ENCODE measurements at places on chromosomes 1 and 21.

DNA sequence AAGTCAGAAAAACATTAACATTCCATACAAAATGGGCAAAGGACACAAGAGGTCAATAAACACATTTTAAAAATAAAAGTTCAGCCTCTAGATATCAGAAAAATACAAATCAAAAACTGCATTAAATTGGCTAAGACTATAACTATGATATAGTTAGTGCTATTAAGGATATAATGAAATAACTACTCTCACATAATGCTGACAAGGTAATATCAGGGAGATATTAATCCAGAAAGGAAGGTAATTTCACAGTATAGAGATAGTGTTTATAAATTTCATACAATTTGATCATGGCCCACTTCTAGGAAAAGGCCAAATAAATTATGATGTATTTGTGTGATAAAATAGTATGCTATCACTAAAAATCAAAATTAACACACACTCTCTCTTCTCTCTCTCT, 61.8 kb downstream of the LBR start:
- no peak for DNase-seq

DNA sequence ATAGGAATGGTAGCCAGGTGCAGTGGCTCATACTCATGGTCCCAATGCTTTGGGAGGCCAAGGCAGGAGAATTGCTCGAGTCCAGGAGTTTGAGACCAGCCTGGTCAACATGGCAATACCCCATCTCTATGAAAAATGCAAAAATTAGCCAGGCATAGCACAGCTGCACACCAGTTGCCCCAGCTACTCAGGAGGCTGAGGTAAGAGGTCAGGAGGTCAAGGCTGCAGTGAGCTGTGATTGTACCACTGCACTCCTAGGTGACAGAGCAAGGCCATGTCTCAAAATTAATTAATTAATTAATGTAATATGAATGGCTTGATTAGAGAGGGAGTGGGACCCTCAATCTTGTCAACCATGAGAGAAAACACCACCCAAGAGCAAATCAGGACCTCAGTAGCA, 198.7 kb upstream of the DUSP10 start:
- DNase-seq = no peak

GRCh38 chr1:30277415-30277814, 446.0 kb downstream of the MATN1 start:
- no peak for DNase-seq

DNA sequence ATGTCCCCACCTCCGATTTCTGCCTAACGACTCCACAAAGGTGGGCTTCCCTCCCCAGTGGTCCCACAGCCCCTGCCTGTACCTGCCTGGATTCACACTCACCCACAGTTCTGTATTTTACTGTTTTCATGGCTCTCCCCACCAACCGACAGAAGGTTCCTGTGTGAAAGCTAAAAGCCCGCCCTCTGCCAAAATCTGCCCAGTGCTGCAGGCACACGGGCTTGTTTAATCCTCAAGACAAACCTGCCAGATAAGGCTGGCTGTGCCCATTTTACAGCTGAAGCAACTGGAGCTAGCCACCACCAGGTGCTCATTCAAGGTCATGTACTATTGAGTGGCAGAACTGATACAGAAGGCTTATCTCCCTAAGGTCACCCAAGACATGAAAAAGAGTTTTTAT, 114.5 kb downstream of the HIVEP3 start:
- DNase-seq = no peak

GRCh38 chr1:105686874-105687690, 1369.4 kb upstream of the PRMT6 start:
- no peak for DNase-seq

DNA sequence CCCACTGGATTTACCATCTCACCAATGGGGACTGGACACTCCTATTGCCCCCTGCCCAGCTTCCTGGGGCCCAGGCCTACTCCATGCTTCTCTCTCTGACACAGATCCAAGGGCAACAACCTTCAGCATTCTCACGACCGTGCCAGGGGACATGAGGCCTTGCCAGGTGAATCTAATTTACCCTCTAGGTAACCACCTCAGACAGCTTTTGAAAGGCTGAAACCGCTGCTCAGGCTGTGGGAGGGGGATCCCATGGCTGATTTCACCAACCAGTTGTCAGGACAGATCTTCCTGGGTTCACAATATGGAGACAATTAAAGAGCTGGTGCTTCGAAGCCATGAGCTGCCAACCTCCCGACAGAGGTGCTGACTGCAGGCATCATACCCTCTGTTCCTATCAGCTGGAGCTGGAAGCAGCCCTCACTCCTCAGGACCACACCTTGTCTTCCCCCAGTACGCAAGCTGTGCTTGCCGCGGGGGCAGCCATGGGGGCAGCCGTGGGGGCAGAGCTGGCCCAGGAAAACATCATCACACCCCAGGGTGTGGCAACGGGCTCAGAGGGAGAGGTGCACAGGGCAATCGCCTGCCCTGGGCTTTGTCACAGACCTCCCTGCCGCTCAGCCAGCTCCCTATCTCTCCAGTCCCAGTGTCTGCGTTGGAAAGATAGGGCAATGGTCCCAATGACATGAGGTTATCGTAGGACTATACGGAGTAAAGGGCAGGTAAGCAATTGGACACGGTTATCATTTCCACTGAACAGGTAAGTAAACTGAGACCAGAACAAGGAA, 120.2 kb downstream of the DMRTB1 start:
- no peak for DNase-seq

- DNase-seq = no peak
Measured at GRCh38 chr1:204261266-204261665, 47.5 kb upstream of the GOLT1A start.

- DNase-seq = no peak
Measured at GRCh38 chr1:179509384-179509783, 66.4 kb downstream of the NPHS2 start.

DNA sequence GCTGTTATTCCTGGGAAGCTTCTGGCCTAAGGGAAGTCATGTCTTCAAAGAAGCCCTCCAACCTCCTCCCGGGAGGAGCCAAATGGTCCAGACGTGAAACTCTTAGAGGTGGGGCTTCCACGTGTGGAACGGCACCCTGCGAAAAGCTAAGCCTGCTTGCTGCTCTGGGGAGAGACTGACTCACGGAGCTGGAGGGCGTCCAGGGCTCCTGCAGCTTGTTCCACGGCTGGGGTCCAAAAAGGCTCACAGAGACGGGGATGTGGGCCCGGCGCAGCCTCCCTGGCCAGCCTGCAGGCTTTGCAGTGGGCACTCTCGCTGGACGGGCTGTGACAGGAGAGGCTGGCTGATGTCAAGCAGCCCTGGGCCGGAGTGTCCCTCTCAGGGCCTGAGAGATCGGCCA, 105.1 kb downstream of the COLGALT2 start:
- no peak for DNase-seq

DNA sequence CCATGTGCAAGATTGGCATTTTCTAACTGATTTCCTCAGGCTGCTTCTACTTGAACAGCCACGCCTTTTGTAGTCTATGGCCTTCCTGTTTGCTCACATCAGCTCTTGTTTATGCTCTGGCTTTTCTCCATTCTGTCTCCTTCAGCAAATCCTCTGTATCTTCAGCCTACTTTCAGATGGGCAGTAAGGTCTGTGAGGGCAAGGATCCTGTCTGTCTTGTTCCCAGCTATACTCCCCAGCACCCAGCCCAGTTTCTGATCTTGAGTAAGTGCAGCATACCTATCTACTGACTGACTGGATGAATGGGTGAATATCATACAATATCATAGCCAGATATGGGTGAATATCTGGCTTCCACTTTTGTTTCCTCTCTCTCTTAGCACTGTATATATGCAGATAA, 438.1 kb downstream of the LMO4 start:
- no peak for DNase-seq

DNA sequence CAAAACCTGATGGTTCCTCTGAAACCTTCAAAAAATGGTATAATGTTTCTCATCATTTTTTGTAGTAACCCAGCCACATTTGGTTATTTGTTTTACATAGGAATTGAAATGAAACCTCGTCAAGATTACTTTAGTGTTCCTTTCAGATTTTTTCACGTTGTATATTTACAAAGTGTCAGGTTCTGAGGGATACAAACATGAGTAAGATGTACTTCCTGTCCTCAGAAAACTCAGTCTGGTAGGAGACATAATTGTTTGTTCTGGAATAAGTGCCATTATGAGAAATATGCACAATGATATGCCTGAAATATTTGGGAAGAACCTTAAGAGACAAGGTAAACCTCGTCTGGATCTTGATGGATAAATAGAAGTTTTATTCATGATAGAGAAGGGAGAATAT, 145.5 kb downstream of the USP25 start:
- DNase-seq = no peak

GRCh38 chr21:45838634-45839033, 142.9 kb upstream of the COL6A1 start:
- no peak for DNase-seq

DNA sequence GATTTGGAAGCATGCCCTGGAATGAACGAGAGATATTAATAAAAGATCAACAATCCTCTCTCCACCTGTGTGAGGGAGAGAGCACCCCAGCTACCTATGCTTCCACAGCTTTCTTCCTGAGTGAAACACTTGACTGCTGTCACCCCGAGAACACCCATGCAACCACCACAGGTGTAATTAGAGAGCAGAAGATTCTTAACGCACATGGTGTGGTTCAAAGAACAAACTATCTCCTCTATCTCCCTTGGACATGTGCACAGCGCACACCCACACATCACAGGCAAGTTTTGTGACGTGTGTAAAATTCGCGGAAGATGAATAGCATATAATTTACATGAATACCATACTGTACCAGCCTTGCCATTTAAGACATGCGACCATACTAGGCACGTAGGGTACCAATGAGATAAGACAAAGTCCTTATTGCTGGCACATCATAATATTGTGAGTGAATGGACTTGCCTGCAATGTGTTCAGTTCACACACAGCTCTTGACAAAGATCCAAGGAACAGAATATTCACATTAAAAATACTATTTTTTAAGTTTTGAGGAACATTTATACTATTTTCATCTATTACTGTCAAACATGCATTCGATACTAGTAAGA, 11.6 kb downstream of the ERRFI1 start:
- DNase-seq = no peak

GRCh38 chr21:40049931-40050290, 182.7 kb downstream of the PCP4 start:
- DNase-seq = peak; percentile 82

DNA sequence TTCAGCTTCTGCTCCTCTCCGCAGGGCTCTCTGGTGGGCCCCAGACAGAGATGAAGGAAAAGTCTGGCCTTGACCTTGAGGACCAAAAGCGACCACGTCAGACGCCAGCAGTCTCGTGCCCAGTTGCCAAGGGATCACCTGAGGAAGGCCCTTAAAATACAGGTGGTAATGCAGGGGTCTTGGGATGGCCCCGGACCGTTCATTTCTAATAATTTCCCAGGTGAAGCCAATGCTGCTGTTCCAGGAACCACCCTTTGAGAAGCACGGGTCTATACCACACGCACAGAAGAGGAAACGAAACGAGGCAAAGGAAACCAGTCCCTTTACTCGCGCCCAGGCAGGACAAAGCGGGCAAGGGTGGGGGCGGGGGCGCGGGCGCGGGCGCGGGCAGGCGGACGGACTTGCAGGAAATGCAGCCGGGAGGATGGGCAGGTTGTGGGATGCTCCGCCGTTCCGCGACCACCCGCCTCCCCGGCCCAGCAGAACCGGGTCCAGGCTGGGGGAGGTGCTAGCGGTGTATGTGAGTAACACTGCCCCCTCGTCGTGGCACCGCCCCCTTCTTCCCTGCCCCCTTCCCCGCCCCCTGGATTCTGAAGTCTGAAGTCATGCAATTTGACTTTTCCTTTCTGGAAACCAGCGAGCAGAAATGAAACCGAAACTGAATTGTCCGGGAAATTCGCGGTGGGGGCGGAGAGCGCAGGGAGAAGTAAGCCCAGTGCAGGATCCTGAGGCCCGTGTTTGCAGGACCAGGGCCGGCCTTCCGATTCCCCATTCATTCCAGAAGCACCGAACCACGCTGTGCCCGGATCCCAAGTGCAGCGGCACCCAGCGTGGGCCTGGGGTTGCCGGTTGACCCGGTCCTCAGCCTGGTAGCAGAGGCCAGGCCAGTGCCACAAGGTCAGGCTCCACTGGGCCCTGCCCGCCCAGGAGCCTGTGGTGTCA, 5.8 kb upstream of the MX1 start:
- peak; percentile 78 for DNase-seq

DNA sequence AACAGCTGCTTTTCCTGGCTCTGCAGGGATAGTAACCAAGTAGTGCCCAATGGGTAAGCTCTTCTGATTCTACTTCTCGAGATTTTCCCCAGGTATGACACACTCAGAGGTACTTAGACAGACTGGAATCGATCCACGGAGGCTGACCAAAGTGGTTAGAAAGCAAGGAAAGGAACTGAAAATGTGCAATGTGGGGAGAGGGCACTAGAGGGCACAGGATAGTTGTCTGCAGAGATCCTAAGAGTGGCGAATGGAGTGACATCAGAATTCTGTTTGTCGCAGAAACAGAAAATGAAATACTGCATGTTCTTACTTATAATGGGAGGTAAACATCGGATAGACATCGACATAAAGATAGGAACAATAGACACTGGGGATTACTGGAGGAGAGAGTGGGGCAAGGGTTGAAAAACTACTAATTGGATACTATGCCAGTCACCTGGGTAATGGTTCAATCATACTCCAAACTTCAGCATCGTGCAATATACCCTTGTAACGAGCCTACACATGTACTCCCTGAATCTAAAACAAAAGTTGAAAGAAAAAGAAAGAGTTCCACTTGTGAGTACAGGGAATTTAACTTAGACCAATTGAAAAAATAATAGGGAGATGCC, 23.3 kb downstream of the CYP2J2 start:
- peak; percentile 12 for DNase-seq

GRCh38 chr1:232147215-232147614, 482.7 kb downstream of the SIPA1L2 start:
- DNase-seq = no peak

DNA sequence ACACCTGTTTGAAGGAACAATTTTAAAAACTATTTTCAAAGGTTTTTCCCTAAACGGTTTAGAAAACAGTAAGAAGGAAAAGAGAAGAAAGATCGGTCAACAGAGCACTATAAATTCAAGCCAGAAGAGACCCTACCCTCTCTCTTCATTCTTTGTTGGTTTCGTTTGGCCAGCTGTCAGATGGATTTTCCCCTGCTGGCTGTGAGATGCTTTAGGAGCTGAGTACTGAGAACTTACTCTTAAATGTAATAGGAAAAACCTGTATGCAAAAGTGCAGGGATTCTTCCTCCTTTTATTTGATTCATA, 1.3 kb upstream of the TXNIP start:
- DNase-seq = peak; percentile 50
